ENCODE measurements at places on chromosomes 13 and 19. TPM values are rescaled to one million over a fixed set of nuclear protein-coding genes. Genes with fewer than 3 reads are reported as not detected.

- no peak for DNase-seq
These were observed 16.3 kb upstream of the PSMD8 start for GRCh38 chr19:38358071-38358470.

DNA sequence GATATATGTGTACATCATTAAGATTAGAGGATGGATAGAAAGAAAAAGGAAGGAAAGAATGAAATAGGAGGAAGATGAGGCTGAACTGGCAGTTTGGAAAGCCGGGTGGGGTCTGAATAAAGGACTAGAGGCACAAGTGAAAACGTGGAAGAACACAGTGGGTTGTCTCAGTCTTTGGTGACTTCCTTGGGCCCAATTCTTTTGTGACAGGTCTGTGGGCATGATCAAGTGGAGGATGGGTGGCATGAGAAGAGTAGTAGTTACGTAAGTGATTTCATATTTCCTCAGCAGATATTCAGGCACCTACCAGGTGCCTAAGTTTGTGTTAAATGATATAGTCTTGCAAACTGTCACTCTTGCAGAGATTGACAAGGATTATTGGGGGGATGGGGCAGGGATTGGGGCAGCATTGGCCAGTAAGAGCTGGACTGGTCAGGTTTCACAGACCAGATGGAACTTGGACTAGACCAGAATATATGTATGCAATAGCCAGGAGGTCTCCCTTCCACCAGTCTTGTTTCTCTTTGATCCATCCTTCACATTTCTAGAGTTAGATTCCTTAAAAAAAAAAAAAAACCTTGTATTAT lies 2.7 kb downstream of the TPP2 start:
- DNase-seq = no peak

DNA sequence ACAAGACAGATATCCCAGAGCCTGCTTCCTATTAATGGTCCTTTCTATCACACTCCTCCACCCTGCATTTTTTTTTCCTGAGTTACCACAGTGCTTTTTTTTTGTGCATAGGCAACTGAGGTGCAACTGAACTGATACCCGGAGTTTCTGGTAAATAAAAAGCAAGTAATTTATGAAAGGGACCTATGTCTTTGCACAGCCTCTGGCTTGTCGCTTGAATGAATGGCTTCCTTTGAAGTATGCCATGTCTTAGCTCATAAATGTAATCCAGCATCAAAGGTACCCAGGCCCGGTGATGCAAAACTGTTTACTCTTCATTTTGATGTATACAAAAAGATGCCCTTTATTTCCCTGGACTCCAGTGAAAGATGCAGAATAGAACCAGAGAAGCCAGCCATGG lies 31.8 kb downstream of the GSX1 start:
- DNase-seq = no peak

GRCh38 chr13:28705461-28706083 lies 13.2 kb downstream of the SLC46A3 start:
- no peak for DNase-seq

DNA sequence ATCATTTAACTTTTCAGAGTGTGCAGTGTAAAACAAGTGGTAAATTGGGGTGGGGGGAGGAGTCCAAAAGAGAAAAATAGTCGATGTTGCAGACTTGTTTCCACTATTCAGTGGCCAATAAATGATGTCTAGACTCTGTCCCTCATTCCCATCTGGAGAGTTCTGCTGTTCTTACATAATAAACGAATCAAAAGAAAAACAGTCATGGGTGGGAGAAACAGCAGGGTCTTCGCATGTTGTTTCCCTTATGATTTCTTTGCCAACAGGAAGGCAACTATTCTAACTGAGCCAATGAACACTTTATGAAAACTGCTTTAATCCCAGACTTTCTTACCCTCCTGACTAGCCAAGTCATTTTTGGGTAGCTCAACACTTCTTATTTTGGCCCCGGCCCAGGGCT lies 615.5 kb downstream of the FGF9 start:
- no peak for DNase-seq

- DNase-seq = no peak
These were observed at the start of gene GZMM for GRCh38 chr19:543910-544608. TSS of gene GZMM (plus strand) at chr19:544053. CDS start at chr19:544072, 19 bp downstream.

GRCh38 chr13:102687520-102687919 lies 7.3 kb downstream of the METTL21C start:
- DNase-seq = no peak

DNA sequence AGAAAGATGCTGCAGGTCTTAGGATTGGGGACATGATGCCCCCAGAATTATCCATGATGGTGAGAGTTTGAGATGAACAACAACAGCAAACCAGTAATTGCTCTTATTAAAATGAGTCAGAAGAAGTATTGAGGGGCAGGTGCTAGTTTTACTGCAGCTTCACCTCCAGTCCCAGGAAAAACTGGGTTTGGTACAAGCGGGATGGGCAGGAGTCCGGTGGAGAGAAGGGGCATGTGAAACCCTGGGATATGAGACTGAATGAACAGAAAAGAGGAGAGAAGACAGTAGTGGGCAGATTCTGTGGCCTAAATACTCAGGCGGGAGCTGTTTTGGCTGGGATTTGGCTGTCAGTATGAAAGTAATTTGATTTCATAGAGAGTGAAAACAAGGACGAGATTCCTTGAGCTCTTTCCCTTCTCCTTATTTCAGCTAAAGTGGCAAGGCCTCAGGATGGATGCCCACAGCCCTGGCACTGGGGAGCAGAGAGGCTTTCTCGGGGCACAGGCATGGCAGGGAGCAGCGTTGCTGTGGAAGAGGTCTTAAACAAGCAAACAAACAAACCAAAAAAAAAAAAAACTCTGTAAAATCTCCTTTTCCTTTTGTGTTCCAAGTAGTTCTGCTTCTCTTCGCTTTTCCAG lies 30.7 kb downstream of the NFIX start:
- no peak for DNase-seq

DNA sequence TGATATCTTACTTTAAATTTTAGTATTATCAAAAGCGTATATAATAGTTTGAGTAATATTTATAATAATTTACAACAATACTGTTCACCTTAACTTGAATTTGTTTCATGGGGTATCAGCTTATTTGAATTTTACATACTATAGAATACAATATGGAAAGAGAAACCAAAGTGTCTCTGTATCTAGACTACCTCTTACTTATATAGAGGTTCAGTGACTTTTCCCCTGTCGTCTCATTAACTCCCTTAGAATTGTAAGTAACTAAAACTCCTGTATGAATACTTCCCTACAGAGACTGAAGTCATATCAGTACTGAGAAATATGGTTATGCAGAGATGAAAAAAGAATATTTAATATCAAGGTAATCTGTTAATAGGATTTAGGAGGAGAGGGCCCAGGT lies 26.8 kb downstream of the COG6 start:
- no peak for DNase-seq

GRCh38 chr19:4028334-4029246 lies 21.1 kb downstream of the PIAS4 start:
- DNase-seq = no peak

GRCh38 chr19:18904334-18905057 lies 8.5 kb upstream of the CERS1 start:
- peak; percentile 40 for DNase-seq

DNA sequence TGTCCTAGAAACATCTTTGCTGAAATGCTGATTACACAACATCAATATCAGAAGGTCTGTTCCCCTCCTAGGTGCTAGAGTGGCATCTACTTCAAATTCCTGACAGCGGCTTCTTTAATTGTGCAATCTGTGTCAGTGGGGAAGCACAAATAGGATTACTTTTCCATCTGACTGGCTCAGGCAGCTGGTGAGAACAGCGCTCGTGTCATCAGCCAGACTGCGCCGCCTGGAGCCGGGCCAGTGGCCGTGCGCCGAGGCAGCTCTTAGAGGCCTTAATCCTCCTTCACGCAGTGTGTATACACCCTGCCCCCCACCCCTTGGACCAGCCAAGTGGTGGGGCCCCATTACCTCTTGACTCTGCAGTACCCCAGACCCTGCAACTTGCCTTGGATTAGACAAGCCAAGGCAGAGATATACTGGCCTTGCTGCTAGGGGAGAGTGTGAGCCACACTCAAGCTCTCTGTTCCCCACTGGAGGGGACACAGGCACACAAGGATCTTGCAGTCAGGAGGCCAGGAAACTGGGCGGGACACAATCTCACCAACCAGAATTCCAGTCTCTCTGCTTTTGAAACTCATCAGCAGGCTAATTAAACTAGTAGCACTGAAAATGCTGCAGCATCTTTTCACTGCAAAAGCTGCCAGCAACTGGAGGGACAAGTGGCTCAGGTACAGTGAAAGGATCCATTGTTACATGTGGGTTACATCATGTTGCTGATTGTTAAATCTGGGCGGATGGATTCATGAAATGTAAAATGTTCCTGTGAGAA lies 48.9 kb upstream of the EPHX3 start:
- peak; percentile 84 for DNase-seq

DNA sequence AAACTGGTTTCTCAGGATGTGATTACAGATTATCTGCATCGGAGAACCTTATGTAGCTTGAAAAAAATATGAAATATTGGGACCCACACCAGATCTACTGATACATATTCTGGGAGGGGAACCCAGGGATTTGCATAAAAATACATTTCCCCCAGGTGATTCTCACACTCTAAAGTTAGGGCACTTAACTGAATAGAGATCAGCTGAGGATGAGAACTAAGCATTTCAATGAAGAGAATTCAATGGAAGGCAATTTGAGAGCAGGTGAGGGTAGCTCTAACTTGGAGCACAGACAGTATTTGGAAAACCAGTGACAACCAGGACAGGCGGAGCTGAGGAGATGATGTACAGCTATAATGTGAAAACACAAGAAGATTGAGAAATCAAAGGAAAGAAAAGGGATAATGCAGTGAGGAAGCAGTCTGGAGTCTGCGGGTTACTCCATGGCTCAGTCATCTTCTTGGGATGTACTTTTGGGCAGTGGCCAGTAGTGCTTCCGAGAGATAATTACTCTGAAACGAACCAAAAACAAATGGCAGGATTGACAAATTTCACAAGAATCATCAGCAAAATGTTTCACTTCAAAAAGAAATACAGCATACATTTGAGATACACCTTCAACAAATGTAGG lies 6.1 kb upstream of the OXGR1 start:
- DNase-seq = no peak

DNA sequence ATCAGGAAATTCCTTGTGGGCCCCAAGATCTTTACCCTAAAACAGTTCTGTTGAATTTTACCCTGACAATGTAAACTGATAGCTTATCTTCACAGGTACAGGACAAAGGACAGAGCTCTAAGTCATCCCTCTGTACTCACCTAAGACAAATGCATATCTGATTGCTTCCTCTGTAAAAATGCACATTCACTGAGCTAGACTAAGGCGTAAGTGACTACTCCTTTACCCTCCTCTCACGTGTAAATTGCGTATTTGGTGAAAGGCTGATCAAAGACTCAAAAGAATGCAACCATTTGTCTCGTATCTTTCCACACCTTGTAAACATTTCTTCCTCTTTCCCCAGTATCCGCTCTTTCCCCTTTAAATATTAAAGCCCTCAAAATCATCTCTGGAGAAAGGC lies 80.6 kb upstream of the LRCH1 start:
- no peak for DNase-seq

- no peak for DNase-seq
These were observed 8.3 kb downstream of the STXBP2 start for GRCh38 chr19:7645163-7645562.

DNA sequence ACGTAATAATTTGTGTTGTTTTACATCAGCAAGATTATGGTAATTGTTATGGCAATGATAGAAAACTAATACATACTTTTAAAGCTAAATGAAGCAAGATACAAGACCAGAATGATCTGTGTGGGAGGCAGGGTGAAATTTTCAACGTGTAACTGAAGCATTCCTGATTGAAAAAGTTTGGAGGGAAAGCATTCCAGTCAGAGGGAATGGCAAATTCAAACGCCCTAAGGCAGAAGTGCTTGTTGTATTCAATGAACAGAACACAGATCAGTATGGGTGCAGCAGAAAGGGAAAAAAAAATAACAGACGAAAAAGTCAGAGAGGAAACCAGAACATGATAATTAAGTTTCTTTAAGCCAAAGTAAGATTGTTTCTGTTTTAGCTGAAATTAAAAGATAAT lies 928.5 kb upstream of the SLITRK1 start:
- no peak for DNase-seq

- no peak for DNase-seq
These were observed 9.8 kb downstream of the KBTBD6 start for GRCh38 chr13:41122838-41123237.

GRCh38 chr19:11321191-11322126 lies 18.0 kb downstream of the RAB3D start:
- DNase-seq = no peak

GRCh38 chr13:77398825-77399620 lies 72.1 kb upstream of the MYCBP2 start:
- no peak for DNase-seq

GRCh38 chr19:41940731-41941409 lies 12.6 kb upstream of the ERFL start:
- no peak for DNase-seq

GRCh38 chr13:69904784-69905183 lies 202.8 kb upstream of the ATXN8OS start:
- DNase-seq = no peak

GRCh38 chr13:23666582-23666981 lies 96.4 kb downstream of the TNFRSF19 start:
- DNase-seq = no peak

GRCh38 chr13:50846861-50847475 lies 3.5 kb upstream of the DLEU7 start:
- DNase-seq = no peak

DNA sequence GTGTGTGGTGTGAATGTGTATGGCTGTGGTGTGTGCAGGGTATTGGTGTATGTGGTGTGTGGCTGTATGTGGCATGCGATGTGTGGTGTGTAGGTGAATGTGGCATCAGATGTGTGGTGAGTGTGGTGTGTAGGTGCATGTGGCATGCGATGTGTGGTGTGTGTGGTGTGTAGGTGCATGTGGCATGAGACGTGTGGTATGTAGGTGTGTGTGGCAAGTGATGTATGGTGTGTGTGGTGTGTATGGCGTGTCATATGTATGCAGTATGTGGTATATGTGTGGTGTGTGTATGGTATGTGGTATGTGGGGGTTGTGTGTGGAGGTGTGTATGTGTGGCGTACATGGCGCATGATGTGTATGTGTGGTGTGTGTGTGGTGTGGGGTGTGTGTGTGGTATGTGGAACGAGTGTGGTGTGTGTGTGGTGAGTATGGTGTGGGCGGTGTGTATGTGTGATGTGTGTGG lies 63.4 kb downstream of the PEPD start:
- no peak for DNase-seq

DNA sequence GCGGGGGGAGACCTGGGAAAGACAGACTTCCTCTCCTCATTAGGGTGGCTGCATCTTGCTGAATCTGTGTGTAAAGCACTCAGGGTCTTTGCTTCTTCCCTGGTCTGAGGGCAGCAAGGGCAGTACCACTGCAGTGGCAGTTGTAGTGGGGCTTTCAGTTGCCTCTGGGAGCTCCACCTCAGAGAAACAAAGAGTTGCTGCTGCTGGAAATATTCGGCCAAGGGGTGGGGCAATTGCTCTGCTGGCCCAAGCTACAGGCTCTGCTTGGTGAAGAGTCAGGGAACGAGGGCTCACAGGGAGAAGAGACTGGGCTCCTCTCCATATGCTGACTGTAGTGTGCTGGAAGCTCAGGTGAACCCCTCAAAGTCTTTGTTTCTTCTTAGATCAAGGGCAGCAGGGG lies 52.5 kb downstream of the POSTN start:
- DNase-seq = no peak

LAIR2 gene
- total RNA-seq = not detected

SMIM24 gene
- 10.8 TPM for total RNA-seq

DIAPH3 gene
- 0.15 TPM for total RNA-seq

WDR62 gene
- total RNA-seq = 0.48 TPM

SBNO2 gene
- 22.6 TPM for total RNA-seq

MAP4K1 gene
- total RNA-seq = 3.5 TPM

ZIM2 gene
- not detected for total RNA-seq

CEACAM3 gene
- total RNA-seq = 0.35 TPM

C19orf33 gene
- 0.40 TPM for total RNA-seq

PSG4 gene
- total RNA-seq = not detected

Measured in left lobe of liver (tissue), 2 donors.